ENCODE measurements at places on chromosomes 3 and 15. TPM values are rescaled to one million over a fixed set of nuclear protein-coding genes. Genes with fewer than 3 reads are reported as not detected.

The IMP3 gene
- total RNA-seq: 58.4 TPM

The GYG1 gene
- total RNA-seq: 29.2 TPM

The ROPN1 gene
- not detected for total RNA-seq

The CAV3 gene
- not detected for total RNA-seq

The CEP97 gene
- total RNA-seq: 4.3 TPM

The CRYGS gene
- 3.2 TPM for total RNA-seq

The ACTC1 gene
- not detected for total RNA-seq

The GMPPB gene
- total RNA-seq: 26.5 TPM

- no peak overlapping the region for H3K27ac ChIP-seq
- DNase-seq: no peak
- no peaks in the 10 kb centered on the region for H3K27me3 ChIP-seq
- no peaks in the 10 kb centered on the region for H3K36me3 ChIP-seq
- no peak overlapping the region for H3K4me3 ChIP-seq
- H3K4me1 ChIP-seq: peaks cover 19% of the 10 kb centered on the region
Measured at GRCh38 chr15:42059661-42060476, 34.5 kb downstream of the PLA2G4D start.

- H3K36me3 ChIP-seq: no peaks in the 10 kb centered on the region
- no peak overlapping the region for H3K4me3 ChIP-seq
- no peaks in the 10 kb centered on the region for H3K4me1 ChIP-seq
- no peak overlapping the region for H3K27ac ChIP-seq
- H3K27me3 ChIP-seq: no peaks in the 10 kb centered on the region
Measured at GRCh38 chr3:122903171-122903570, 108.3 kb downstream of the SLC49A4 start.

- H3K4me3 ChIP-seq: no peak overlapping the region
- peaks cover 1% of the 10 kb centered on the region for H3K36me3 ChIP-seq
- no peak overlapping the region for H3K27ac ChIP-seq
- H3K4me1 ChIP-seq: peaks cover 12% of the 10 kb centered on the region
- no peaks in the 10 kb centered on the region for H3K27me3 ChIP-seq
Measured at GRCh38 chr3:146152834-146153233, 8.2 kb downstream of the PLOD2 start.

GRCh38 chr3:105906836-105907235, 38.0 kb upstream of the CBLB start:
- no peaks in the 10 kb centered on the region for H3K4me1 ChIP-seq
- no peaks in the 10 kb centered on the region for H3K36me3 ChIP-seq
- no peak overlapping the region for H3K4me3 ChIP-seq
- DNase-seq: no peak
- no peaks in the 10 kb centered on the region for H3K27me3 ChIP-seq

DNA sequence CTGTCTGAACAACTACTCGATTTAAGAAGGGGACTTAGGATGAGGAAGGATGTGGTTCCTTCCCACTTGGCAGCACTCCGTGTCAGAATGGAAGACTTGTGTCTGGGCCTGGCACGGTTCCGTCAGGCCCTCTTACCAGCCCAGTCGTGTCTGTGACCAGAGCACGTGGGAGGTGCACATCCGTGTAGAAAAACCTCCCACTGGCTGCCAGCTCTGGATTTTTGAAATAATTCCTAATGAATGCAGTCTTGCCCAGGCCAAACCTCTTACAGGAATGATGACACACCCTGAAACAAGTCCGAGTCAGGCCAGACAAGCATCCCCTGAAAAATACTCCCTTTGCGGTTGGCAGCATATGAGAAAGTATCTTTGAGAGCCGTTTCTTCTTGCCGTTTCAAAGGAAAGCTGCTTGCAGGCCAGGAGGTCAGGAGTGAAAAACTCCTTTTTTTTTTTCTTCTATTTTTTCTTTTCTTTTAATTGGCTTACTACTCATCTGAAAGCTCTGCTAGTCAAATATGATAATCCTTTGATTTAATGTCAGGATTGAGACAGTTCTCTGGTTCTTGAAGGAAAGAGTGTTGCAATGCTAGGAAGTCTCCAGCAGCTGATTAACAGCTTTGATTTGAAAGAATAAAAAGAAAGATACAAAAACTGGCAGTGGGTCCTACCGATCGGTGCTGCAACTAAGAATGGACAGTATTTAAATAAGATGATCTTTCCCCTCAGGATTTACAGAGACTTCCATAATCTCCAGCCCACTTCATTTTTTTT, 19.8 kb downstream of the IL1RAP start:
- no peaks in the 10 kb centered on the region for H3K4me1 ChIP-seq
- DNase-seq: no peak
- no peaks in the 10 kb centered on the region for H3K27me3 ChIP-seq

DNA sequence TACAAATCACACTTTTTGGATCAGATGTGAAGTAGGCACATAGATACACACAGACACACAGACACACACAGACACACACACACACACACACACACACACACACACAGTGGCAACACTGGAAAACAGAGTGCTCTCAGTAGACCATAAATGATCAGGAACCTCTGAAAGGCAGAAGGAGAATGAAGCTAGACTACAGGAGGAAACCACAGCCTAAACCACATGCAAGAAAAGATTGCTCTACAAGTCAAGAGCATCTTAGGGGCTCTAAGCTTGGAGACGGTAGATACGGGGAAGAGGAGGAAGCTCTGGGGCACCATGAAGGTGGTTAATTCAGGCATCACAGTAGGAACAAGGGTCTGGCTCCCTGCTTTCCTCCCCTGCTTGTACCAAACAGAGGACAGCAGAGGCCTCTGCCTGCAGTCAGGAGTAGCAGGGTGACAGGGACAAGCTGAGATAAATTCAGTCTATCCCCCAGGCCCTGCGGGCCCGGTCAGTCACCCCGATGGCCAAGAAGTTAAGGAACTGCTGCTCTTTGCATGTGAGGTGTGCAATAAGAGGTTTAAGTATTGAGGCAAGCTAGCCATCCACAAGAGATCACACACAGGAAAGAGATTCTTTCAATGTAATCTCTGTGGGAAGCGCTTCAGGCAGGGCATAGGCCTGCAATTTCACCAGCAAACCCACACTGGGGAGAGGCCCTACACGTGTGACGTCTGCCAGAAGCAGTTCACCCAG, 23.5 kb upstream of the ARPIN start:
- H3K27me3 ChIP-seq: no peaks in the 10 kb centered on the region
- no peaks in the 10 kb centered on the region for H3K4me1 ChIP-seq
- H3K4me3 ChIP-seq: no peak overlapping the region
- no peak for DNase-seq

- H3K4me3 ChIP-seq: no peak overlapping the region
- H3K4me1 ChIP-seq: peaks cover 3% of the 10 kb centered on the region
- H3K27ac ChIP-seq: no peak overlapping the region
Measured at GRCh38 chr15:56371495-56372147, 6.4 kb downstream of the TEX9 start.

DNA sequence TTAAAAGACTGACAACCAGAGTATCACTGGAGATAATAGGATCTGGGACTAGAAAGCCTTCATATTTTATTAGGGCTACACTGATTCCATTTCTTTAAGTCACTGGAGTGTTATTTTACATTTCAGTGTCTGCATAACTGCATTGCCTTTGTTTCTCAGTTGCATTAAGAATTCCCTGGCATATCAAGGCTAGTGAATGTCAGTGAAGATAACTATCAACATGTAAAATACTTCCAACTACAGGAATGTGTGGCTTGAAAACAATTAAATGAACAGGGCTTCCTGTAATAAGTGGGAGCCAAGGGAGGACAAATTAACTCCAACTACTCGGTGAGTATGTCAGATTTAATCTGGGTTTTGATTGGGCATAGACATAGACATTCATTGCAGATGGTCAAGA, 628.5 kb downstream of the ROBO2 start:
- no peaks in the 10 kb centered on the region for H3K27me3 ChIP-seq
- DNase-seq: no peak
- no peaks in the 10 kb centered on the region for H3K36me3 ChIP-seq
- H3K27ac ChIP-seq: no peak overlapping the region

DNA sequence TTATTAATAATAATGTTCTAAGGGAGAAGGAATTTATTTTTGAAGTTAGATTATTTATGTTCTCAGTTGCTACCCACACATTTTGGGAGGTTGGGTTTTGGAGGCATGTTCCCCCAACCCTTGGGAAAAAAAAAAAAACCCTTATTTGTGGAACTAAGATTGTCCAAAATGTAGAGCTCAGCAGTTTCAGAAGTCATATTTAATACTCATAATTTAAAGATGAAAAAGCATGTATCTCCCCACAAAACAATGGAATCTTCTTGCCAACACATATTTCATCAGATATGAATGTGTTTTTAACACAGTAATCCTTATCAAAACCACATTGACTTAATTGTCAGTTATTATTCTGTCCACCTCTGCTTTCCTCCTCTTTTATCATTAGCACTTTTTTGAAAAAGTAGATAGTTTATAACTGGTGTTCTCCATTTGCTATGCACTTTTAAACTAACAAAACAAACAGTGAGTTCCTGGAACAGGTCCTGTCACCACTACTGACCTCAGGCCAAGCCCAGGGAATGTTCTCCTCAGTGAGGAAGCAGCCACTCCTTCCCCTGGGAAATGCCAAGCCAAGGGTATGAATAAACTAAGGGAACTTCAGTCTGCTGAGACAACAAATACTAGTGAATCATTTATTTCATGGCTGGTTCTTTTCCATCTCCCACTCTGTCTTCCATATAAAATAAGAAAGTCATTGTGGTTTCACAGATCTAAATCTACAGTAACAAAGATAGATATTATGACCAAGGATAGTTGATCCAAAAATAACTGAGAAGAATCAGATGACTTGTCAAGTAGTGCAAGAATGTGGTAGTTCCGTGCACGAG, 414.4 kb upstream of the ALCAM start:
- no peak overlapping the region for H3K27ac ChIP-seq
- no peaks in the 10 kb centered on the region for H3K36me3 ChIP-seq
- no peak for DNase-seq

DNA sequence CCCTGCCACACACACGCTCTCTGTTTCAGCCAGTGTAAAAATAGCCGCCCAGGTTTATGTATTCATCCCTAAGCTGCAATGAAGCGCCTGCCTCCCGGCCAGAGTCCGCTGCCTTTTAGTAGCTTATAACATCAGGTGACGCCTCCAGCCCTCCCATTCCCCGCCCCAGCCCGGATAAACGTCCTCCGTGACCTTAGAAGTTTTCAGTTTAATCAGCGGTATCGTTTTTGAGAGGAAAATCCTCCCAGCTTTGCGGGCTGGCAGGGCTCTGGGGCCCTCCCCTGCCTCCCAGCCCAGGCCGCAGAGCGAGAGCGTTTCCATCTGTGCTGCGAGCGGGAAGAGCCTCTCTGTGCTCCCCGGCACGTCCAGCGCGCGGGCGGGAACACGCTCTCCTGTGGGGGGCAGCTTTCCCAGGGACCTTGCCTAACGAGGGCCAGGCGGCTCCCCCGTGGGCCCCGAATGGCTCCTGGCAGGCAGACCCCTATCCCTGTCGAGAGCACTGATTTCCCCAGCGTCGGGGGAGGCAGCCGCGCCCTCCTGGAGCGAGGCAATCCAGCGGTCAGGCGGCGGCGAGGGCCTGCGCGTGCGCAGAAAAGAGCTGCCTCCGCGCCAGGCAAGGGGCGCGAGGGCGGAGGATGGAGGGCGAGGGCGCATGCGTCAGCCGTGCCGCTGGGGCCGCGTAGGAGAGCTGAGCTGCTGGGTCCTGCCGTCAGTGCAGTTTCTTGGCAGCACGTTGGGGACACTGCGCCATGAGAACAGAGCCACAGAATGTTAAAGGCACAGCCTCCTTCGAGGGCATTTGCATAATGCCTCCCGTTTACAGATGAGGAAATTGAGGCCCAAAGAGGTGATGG, 71.1 kb downstream of the CCNL1 start:
- H3K4me1 ChIP-seq: peaks cover 26% of the 10 kb centered on the region
- H3K4me3 ChIP-seq: peak overlapping the region; percentile 58
- H3K27ac ChIP-seq: peak overlapping the region; percentile 89
- no peaks in the 10 kb centered on the region for H3K36me3 ChIP-seq

- no peaks in the 10 kb centered on the region for H3K27me3 ChIP-seq
- peak overlapping the region; percentile 89 for H3K27ac ChIP-seq
Measured at GRCh38 chr15:75455424-75455981, 4.0 kb upstream of the SIN3A start.

GRCh38 chr15:87711026-87711425, 545.5 kb downstream of the NTRK3 start:
- H3K27me3 ChIP-seq: no peaks in the 10 kb centered on the region
- no peak overlapping the region for H3K27ac ChIP-seq
- H3K4me3 ChIP-seq: no peak overlapping the region
- no peak for DNase-seq
- no peaks in the 10 kb centered on the region for H3K4me1 ChIP-seq

DNA sequence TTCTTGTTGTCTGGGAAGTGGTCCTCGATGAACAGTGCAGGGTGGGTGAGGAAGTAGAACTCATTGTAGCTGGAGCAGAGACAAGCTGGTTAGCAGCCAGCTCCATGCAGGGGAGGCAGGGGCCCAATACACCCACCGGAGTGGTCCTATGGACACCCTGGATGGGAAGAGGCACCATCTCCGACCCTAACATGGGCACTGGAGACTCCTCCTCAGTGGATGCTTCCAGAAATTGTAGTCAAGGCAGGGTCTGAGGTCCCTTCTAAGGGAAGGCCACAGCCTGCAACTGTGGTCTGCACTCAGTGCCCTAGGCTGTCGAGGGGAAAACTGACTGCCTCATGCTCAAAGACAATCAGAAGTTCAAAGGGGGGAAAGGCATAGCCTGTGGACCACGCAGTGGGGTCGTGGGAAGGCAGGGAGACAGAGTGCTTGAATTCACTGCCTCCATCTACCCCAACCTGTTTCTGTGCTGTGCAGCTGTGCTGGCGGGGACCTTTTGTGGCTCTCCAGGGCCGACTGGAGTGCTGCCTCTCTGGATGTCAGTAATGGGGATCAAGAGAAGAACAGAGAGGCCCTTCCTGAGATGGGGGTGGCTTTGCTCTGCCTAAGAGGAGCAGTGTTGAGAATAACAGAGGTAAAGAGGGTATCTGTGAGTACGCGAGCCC, 41.9 kb downstream of the KY start:
- no peak overlapping the region for H3K27ac ChIP-seq
- DNase-seq: no peak
- H3K4me3 ChIP-seq: no peak overlapping the region

- H3K4me1 ChIP-seq: peaks cover 12% of the 10 kb centered on the region
- H3K27ac ChIP-seq: no peak overlapping the region
- no peaks in the 10 kb centered on the region for H3K27me3 ChIP-seq
- H3K36me3 ChIP-seq: no peaks in the 10 kb centered on the region
Measured at GRCh38 chr15:64604319-64604718, 143.9 kb downstream of the ZNF609 start.

GRCh38 chr3:49238274-49239127, 38.5 kb downstream of the C3orf62 start:
- peak; percentile 50 for DNase-seq
- no peaks in the 10 kb centered on the region for H3K36me3 ChIP-seq
- H3K27me3 ChIP-seq: no peaks in the 10 kb centered on the region

GRCh38 chr3:182671541-182671940, 121.8 kb upstream of the ATP11B start:
- no peaks in the 10 kb centered on the region for H3K36me3 ChIP-seq
- H3K4me1 ChIP-seq: no peaks in the 10 kb centered on the region
- H3K4me3 ChIP-seq: no peak overlapping the region

GRCh38 chr3:125958511-125959316, 10.3 kb upstream of the ROPN1B start:
- H3K4me1 ChIP-seq: no peaks in the 10 kb centered on the region
- no peak overlapping the region for H3K4me3 ChIP-seq
- no peak overlapping the region for H3K27ac ChIP-seq
- DNase-seq: no peak
